ENCODE measurements at places on chromosomes 3 and 15.

- no peak for DNase-seq
Observed at GRCh38 chr3:114698146-114699105, 404.6 kb downstream of the TIGIT start.

GRCh38 chr15:56667517-56667916, 65.8 kb downstream of the ZNF280D start:
- DNase-seq: no peak

DNA sequence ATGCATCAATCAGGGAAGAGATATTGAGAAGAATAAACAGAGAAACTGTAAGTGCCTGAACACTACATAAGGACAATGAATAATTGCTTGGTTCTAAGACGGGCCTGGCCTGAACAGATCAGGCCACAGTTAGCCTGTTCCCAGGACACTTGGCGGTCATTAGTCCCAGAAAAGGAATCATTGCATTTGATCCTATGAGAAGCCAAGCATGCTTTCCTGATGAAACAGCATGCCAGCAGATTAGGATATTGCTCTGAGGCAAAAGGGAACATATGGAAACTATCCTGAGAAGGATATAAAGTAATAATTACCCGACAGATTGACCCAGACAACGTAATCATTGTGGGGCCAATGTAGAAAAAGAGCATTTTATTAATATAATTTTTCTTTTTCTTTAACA, 51.9 kb downstream of the STRIT1 start:
- DNase-seq: no peak

GRCh38 chr3:158845765-158846350, 44.0 kb downstream of the MFSD1 start:
- DNase-seq: no peak

GRCh38 chr3:191358929-191359328, 28.6 kb upstream of the UTS2B start:
- DNase-seq: no peak

GRCh38 chr3:176920766-176921160, 276.5 kb downstream of the TBL1XR1 start:
- no peak for DNase-seq

DNA sequence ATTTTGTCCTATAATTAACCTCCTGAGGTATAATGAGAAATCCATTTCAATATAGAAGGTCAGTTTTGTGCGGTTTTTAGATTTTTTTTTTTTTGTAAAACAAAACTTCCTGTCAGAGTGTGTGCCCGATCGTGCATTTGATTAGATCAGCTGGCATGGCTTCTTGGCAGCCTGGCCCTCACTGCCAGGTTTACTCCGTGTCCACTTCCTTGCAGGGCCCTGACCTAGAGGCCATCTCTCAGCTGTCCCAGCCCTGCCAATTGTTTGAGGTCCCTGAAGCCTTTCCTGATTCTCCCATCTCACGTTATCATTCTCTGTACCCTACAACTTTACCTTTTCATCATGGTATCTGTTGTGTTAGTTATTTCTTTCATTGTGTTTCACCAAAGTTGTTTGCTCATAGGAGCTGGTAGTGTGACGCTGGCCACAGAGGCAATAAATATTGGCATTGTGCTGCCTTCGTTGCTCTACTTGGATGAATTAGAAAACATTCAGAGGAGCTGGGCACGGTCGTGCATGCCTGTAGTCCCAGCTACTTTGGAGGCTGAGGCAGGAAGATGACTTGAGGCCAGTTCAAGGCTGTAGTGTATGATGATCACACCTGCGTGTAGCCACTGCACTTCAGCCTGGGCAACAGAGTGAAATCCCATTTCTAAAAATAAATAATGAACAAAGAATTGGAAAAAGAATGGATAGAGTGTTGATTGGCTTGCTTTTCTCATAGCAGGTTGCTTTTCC, 202.0 kb downstream of the GHSR start:
- no peak for DNase-seq

Measured in stimulated activated CD4-positive, alpha-beta T cell treated with anti-CD3 and anti-CD28 coated beads, Interleukin-1b, Interleukin-23, amount 100 ng/mL, for 1 hour (primary cell).